ENCODE measurements at places on chromosomes 12 and 14. TPM values are rescaled to one million over a fixed set of nuclear protein-coding genes. Genes with fewer than 3 reads are reported as not detected.

GRCh38 chr12:115354007-115354890, 670.3 kb upstream of the TBX3 start:
- peak; percentile 98 for DNase-seq

DNA sequence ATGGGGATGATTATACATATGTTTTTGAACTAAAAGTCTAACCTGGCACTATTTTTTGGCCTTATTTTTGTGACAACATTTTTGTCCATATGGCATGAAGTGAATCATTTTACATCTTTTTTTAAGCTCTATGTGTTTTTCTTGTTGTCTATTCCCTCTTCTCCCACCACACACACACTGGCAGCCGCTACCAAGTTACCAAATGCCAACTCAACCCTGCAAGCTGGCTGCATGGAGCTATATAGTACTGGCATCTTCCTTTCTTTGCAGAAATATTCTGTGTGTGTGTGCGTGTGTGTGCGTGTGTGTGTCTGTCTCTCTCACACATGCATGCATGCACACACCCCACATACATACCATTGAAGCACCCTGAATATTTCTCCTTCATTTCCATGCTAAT, 278.9 kb upstream of the SOX5 start:
- DNase-seq: no peak

GRCh38 chr12:47779301-47779942, 6.4 kb downstream of the SLC48A1 start:
- peak; percentile 94 for DNase-seq

GRCh38 chr14:33737446-33737845, 213.4 kb downstream of the EGLN3 start:
- DNase-seq: peak; percentile 83

- DNase-seq: peak; percentile 98
Measured at GRCh38 chr12:79547044-79547734, 143.6 kb downstream of the PAWR start.

DNA sequence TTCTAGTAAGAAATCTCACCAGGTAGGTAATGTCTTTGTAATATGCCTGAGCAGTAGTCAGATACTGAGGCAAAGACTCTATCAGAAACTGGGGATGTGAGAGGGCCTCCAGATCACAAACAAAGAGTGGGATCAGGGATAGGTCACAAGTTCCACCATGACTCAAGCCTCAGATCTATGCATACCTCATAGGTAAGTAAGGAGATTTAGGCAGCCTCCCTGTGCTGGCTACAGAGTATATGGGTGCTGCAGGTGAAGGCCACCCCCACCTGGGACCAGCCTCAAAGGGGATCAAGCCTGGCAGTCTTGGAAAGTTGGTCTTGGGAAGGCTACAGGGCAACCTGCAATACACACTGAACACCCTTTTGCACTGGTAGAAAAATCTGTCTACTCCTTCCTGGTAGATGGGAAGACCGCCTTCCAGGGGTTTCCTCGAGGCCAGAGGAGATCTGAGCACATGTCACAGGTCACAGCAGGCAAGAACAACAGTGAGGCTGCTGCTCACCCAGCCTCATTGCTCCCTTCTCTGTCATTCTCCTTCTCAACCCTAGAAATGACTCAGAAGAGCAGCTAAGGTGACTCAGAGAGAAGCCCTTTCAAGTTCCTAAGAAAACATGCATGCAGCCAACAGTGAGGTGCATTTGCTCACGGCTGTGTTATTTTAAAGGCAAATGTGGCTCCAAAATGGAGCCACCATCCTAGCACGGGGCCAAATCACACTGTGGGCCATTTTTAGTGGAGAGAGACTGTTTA, 143.4 kb upstream of the CDKN3 start:
- DNase-seq: peak; percentile 99

- no peak for DNase-seq
Measured at GRCh38 chr14:88004506-88005036, 364 bp upstream of the GPR65 start.

DNA sequence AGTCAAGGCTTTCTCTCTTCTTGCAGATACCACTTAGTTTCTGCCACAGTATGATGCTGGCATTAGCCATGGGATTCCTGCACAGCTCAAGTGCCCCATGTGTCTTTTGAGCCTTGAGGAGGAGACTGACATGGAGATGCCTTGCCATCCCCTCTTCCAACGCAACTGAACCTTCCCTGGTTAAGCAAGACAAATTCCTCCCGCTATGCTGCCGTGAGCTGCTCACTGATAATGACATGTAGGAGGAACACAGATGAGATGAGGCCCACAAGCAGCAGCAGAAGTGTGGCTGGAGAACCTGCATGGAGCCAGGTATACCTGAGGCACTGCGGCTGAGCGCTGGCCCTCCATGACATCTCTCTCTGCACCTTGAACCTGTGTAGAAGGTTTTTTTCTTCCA, 15.4 kb upstream of the PPP1R1A start:
- no peak for DNase-seq

- DNase-seq: no peak
Measured at GRCh38 chr14:77177702-77178101, 3.9 kb upstream of the TMEM63C start.

DNA sequence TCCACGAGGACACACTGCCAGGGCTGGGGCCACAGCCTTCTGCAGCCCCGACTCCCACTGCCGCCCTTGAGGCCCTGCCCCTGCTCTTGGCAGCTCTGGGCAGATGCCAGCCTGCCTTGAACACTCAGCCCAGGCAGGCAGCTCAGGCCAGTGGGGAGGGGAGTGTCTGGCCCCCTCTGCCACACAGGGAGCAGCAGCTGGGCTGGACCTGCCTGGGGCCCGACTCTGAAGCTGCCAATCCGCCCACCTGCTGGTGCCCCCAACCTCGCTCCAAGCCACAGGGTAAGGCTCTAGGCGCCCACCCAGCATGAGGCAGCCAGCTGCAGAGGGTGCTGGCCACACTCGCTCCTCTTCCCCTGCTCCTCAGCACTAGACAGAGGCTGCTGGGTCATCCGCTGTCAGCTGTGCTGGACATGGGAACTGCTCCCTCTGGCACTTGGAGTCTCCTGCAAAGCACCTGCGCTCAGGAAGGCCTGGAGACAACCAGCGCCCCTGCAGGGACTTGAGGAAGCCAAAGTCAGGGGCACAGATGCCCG, 24.6 kb upstream of the NUDT14 start:
- DNase-seq: no peak

GRCh38 chr12:38149395-38150073, 167.0 kb upstream of the ALG10B start:
- peak; percentile 95 for DNase-seq

- DNase-seq: peak; percentile 34
Measured at GRCh38 chr12:29782285-29782870, 1.4 kb downstream of the TMTC1 start.

- DNase-seq: peak; percentile 30
Measured at GRCh38 chr14:105476097-105476830, 1.6 kb downstream of the CRIP2 start.

DNA sequence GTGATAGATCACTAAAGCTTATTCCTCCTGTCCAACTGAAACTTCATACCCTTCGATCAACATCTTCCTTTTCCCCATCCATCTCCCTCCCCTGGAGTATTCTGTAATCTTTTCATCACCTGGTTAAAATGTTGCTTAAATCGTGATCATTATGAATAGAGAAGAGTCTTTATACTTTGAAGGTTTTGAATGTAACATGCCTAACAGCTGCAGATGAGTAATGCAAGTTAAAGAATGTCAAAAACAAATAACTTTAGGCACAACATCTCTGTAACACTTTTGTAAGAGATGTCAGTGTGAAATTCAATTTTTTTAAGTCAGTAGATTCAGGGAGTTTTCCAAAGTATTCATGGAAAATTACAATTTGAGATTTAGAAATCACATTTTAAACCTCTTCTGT, 25.0 kb downstream of the RXYLT1 start:
- no peak for DNase-seq

- DNase-seq: no peak
Measured at GRCh38 chr14:102417001-102417431, 54.3 kb downstream of the TECPR2 start.

GRCh38 chr12:74619884-74620283, 82.2 kb downstream of the ATXN7L3B start:
- no peak for DNase-seq

DNA sequence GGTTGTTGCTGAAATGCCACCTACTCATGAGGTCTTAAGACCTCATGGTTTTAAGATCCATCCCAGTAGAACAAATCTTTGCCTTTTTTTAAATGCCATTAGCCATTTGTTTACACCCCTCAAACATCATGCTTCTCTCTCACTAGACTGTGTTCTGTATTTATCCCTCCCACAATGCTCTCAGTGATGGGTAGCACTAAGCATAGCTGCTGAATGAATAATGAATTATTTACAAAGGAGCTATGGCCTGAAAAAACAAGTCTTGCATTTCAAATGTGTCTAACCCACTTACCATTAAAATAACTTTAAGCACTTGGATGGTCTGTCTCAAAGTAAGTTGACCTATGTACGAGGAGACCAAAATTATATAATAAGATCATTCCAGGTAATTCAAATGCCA, 334.5 kb downstream of the PAWR start:
- no peak for DNase-seq

- peak; percentile 51 for DNase-seq
Measured at GRCh38 chr14:30608533-30609006, 13.5 kb upstream of the SCFD1 start.

GRCh38 chr12:2068653-2069052, 15.9 kb downstream of the CACNA1C start:
- no peak for DNase-seq

GRCh38 chr12:108831309-108831991, 25.9 kb downstream of the SSH1 start:
- no peak for DNase-seq

- no peak for DNase-seq
Measured at GRCh38 chr12:57323416-57323815, 72.4 kb upstream of the STAC3 start.

- no peak for DNase-seq
Measured at GRCh38 chr14:105568859-105569766, 42.7 kb downstream of the TMEM121 start.

- no peak for DNase-seq
Measured at GRCh38 chr12:22668441-22668840, 43.5 kb downstream of the ETNK1 start.

The LRRC10 gene
- not detected for total RNA-seq

The ITPK1 gene
- total RNA-seq: 66.2 TPM

The CAPZA3 gene
- total RNA-seq: not detected

The PLCZ1 gene
- not detected for total RNA-seq

The MUCL1 gene
- total RNA-seq: not detected

The ACOT4 gene
- 3.9 TPM for total RNA-seq
